ENCODE measurements at places on chromosomes 6 and 20. TPM values are rescaled to one million over a fixed set of nuclear protein-coding genes. Genes with fewer than 3 reads are reported as not detected.

DNA sequence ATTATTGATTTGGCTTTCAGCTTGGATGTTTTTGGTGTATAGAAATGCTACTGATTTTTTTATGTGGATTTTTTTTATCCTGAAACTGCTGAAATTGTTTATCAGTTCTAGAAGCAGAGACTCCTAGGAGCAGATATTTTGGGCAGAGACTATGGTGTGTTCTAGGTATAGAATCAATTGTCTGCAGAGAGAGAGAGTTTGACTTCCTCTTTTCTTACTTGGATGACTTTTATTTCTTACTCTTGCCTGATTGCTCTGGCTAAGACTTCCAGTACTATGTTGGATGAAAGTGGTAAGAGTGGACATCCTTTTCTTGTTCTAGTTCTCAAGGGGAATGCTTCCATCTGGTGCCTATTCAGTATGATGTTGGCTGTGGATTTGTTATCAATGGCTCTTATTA, 370.6 kb downstream of the PHF3 start:
- no peak for DNase-seq

The POPDC3 gene
- total RNA-seq, result 56.9 TPM

- no peak for DNase-seq
Observed at GRCh38 chr20:11496380-11496779, 421.3 kb upstream of the BTBD3 start.

DNA sequence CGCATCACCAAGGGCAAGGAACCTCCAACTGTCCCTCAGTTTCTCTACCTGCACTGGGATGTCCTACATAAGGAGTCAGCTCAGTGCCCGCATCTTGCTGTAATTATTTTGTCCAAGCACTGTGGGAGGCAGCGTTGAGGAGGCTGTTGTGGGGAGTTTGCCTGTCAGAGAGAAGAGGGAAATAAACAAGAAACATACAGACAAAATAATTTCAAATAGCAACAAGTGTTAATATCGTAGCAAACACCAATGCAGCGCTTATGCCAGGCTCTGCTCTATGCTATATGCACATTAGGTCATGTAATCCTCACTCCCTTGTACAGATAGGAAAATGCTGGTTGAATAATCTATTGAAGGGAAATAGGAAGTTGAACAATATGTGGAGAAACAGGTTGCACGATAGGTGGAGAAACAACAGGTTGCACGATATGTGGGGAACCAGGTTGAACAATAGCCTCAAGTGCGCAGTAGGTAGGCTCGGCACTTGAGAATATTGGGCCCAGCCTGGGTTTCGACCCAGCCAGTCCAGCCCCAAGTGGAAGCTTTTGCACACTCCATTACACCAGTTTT, 91.2 kb upstream of the SIRPA start:
- DNase-seq, result no peak

DNA sequence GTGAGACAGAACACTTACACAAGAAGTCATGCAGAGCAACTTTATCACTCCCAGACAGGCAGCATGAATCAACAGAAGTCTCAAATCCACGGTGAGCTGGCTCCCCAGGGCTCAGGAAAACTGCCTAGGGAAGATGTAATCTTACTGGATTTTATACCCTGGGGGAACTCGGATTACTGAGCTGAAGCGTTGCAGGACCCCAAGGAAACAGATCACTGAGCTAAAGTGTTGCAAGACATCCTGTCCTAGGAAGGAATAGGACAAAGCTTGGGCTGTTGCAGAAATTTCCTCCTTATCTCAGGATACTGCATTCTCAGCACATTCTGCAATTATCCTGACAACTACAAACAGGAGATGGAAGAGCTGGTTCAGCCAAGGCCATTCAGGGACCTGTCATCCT, 224.8 kb downstream of the TFAP2A start:
- DNase-seq, result no peak

DNA sequence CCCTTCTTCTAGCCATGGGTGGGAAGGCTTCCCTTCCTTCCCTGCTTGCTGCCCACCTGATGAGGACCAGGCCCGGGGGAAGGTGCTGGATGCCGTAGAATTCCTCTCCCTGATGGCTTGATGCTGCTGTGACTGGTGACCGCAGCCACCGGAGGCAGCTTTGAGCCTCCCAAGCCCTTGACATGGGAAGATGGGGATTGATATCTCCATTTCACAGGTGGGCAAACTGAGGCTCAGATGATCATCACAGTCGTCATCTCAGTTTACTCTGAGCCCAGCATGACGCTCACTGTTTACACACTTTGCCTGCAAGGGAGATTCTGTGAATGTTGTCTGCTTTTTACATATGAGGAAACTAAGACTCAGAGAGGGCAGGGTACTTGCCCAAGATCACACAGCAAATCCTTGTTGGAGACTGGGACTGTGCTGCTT, 43.9 kb downstream of the SRC start:
- DNase-seq, result no peak

- no peak for DNase-seq
Observed at GRCh38 chr6:128723667-128724066, 159.3 kb upstream of the LAMA2 start.
